ENCODE measurements at places on chromosomes 6 and 20. TPM values are rescaled to one million over a fixed set of nuclear protein-coding genes. Genes with fewer than 3 reads are reported as not detected.

TMEM244 gene
- 0.52 TPM for total RNA-seq

VNN1 gene
- total RNA-seq, result 4.2 TPM

PTGIS gene
- total RNA-seq, result 0.92 TPM

BPIFB2 gene
- not detected for total RNA-seq

DNPH1 gene
- total RNA-seq, result 103 TPM

SLC32A1 gene
- total RNA-seq, result not detected

RPS6KA2 gene
- 43.7 TPM for total RNA-seq

KHDC3L gene
- not detected for total RNA-seq

THBS2 gene
- total RNA-seq, result 18.6 TPM

TMEM181 gene
- 43.4 TPM for total RNA-seq

CBLN4 gene
- not detected for total RNA-seq

KCNK5 gene
- total RNA-seq, result not detected

TFAP2A gene
- total RNA-seq, result 0.29 TPM

CD40 gene
- 2.6 TPM for total RNA-seq

OR2J3 gene
- total RNA-seq, result not detected

CNR1 gene
- not detected for total RNA-seq

ANKEF1 gene
- 0.26 TPM for total RNA-seq

PERP gene
- 0.63 TPM for total RNA-seq

UBD gene
- not detected for total RNA-seq

TREM1 gene
- 0.52 TPM for total RNA-seq

AVP gene
- total RNA-seq, result not detected

TCP1 gene
- total RNA-seq, result 384 TPM

FAM217A gene
- total RNA-seq, result not detected

GSTA2 gene
- total RNA-seq, result not detected

WFDC2 gene
- total RNA-seq, result not detected

FOXC1 gene
- total RNA-seq, result 1.8 TPM

MYLK2 gene
- total RNA-seq, result 0.71 TPM
